ENCODE measurements at places on chromosomes 4 and X.

DNA sequence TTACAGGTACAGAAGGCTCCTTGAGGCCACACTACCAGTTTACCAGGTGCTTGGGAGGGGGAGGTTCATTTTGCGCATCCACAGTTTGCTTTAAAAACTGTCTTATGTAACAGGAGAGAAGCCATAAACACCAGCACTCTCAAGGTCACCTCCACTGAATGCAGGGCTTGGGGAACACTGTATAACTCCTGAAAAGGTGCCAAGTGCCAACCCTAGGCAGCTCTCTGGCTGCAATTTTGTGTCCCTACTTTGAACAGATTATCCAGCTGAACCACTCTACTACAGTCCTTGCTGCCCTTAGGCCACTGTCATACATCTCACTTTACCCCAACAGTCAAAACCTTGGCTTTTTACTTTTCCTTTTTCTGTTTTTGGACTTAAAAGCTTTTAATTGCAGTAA, 507.9 kb downstream of the SMARCA1 start:
- DNase-seq: no peak

DNA sequence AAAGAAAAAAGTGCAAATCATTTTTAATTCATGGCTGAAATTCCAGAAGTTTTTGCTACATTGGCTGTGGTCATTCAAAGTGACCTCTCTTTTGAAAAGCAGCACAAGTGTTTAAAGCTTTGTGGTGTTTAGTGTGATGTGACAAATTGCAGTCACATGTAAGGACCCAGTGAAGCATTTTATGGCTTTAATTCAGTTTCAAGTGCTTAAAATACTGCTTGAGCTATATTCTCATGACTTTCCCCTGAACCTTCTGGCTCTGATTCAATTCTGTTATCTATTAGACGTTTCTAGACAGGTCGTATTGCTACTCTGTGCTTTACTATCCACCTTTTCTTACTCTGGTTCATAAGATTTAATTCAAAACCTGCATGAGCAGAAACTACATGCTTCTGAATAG, 105.8 kb downstream of the FAT4 start:
- no peak for DNase-seq

- no peak for DNase-seq
These were observed 280.7 kb downstream of the BCOR start for GRCh38 chrX:39816871-39817731.

DNA sequence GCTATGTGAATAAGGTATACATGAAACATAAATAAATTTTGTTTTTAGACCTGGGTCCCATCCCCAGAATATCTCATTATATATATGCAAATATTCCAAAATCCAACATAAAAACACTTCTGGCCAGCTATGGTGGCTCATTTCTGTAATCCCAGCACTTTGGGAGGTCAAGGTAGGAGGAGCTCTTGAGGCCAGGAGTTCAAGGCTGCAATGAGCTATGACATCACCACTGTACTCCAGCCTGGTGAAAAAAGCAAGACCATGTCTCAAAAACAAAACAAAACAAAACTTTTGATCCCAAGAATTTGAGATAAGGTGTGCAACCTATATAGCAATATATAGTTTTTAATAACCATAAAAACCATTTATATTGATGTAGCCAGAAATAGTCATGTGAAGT, 5.4 kb upstream of the ADGRA3 start:
- DNase-seq: no peak

DNA sequence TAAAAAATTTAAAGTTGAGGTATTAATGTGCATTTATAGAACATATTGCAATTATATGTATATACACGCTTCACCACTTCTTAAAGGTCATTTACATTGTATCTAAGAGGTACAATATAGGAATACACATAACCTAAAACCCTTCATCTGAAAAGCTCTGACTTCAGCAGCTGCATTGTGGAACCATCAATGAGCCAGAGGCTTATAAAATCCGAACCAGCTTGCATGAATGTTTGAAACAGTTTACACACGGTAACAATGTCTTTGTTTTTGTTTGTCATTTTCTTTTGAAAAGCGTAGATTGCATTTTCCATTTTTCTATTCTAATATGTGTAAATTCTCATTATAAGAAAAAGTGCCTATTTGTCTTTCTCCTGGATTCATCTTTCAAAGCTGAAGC, 221.6 kb downstream of the DCLK2 start:
- DNase-seq: no peak

DNA sequence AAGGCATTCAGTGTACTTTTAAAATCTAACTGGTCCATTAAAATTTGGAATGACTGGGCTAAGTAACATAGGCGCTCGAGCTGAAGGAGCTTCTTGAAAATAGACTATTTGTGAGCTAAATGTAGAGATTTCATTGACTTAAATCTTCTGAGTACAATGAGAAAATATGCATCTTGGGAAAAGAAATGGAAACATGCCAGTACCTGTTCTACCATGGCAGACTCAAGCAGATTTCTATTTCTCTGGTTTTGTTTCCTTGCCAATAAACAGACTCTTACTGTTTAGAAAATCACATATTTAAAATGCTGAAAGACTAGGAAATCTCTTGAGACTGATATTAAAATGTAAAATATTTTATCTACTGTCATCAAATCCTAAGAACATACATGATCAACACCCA, 678.1 kb downstream of the FAT4 start:
- DNase-seq: no peak

DNA sequence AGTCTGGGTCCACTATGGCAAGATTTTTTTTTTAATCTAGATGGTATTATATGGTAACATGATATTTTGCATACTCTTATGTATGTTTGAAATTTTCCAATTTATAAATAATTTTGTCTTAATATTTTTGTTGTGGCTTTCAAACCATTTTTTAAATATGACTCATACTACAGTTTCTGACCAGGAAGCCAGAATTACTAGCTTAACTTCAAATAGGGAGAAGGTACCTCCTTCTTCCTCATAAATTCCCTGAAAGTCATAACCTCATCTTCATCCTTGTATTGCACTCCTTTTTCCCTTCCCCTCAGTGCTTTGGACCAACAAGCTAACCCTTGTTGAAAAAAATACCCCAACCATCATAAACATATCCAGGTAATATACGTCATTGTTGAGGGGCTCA, 21.6 kb downstream of the ARAP2 start:
- no peak for DNase-seq

DNA sequence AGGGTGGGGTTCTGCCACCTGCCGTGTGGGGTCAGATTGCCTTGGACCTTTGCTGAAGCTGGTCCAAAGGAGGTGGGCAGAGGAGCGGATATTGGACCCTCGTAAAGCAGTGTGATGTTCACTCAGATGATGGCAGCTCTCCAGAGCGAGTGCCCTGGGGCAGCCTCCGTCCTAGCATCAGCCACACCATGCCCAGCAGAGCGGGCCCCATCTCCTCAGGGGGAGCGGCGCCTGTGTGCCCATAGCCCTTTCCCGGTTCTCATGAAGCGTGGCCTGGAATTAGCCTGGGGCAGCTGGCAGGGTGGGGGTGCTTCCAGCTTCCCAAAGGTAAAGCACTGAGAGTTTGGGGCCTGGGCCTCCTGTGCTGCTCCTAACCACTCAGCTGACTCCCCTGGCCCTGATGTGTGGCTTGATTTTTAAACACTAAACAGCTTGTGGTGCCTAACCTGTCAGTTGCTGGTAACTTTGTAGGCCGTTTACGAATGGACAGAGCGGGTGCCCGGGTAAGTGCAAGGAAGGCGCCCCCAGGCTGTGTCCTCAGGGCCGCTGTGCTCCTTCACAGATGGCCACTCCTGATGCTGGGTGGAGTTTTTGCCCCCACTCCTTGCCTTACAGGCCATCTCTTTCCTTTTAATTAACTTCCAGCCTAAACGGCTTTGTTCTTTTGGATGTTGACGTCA, 36.0 kb downstream of the NOP14 start:
- no peak for DNase-seq

GRCh38 chr4:97828646-97829045, 314.6 kb downstream of the STPG2 start:
- DNase-seq: no peak

GRCh38 chrX:43949669-43950068, 23.5 kb downstream of the NDP start:
- peak; percentile 49 for DNase-seq

GRCh38 chrX:22664826-22665225, 334.9 kb upstream of the DDX53 start:
- no peak for DNase-seq

GRCh38 chr4:102216666-102217065, 128.6 kb downstream of the SLC39A8 start:
- DNase-seq: no peak

- DNase-seq: no peak
These were observed 55.1 kb upstream of the TNIP3 start for GRCh38 chr4:121219227-121219626.

DNA sequence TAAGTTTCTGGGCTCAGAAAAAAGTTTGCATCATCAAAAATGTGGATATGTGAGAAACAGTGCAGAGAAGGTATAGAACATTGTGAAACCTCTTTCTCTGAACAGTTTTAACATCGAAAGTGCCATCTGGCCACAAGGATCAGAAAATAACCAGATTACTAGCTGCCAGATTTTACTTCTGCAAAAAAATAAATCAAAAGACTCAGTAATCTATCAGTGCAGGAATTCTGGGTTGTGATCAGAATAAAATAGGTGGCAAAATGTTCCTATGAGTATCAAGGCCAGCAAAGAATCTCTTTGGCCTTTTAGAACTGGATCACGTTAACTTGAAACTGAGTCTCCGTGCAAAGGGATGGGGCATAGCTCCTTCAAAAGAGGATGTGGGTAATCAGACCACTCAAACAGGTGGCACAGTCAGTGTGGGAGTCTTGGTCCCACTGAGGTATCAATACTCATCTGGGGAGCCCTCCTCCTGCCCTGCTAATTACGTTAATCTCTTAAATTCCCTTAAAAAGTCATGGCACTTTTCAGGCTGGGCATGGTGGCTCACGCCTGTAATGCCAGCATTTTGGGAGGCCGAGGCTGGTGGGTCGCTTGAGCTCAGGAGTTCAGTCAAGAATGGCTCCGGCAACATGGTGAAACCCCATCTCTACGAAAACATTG, 26.7 kb upstream of the RBM47 start:
- DNase-seq: no peak

DNA sequence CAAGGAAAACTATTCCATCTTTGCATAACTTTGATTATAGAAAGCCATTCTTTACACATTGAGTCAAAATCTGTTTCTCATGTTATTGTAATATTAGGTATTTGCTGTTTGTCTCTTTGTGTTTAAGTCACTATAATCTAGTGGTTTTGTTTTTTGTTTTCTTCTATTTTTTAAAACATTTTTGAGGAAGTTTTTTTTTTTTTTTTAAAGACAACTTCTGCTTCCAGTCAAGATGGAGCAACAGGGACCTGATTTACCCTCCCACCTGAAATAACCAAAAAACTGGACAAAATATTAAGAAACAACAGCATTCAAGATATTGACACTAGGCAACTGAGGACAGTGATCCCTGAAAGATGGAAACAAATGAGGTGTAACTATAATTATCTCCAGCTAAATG, 18.4 kb upstream of the NSUN7 start:
- no peak for DNase-seq

- DNase-seq: no peak
These were observed 1386.6 kb downstream of the PCDH7 start for GRCh38 chr4:32106767-32107166.

DNA sequence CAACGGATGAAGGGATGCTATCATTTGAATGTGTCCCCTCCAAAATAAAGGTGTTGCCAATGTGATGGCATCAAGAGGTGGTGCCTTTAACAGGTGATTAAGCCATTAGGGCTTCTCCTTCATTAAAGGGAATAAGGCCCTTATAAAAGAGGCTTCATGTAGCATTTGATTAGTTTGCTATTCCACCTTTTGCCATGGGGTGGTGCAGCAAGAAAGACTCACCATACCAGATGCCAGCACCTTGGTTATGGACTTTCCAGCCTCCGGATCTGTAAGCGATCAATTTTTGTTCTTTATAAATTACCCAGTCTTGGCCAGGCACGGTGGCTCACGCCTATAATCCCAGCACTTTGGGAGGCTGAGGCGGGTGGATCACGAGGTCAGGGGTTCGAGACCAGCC, 7.9 kb upstream of the SLC25A43 start:
- peak; percentile 37 for DNase-seq

GRCh38 chr4:111652236-111652635, 493.0 kb upstream of the FAM241A start:
- no peak for DNase-seq

DNA sequence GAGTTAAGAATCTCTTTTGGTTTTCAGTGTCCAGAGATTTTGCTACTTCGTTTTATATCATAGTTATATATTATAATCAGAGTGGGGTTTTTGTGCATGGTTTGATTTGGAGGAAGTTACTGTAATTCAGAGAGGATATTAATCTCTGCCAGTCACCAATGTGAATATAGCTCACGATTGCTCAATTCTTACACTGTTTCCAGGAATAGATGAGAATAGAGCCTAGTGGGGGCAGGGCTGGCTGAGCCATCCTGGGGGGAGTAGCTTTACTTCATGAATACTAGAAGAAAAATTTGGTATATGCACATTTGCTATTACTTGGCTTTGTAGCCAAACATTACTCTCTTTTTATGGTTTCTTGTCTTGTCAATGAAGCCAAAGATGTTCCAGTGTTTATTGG, 60.9 kb upstream of the TRPC3 start:
- DNase-seq: no peak

DNA sequence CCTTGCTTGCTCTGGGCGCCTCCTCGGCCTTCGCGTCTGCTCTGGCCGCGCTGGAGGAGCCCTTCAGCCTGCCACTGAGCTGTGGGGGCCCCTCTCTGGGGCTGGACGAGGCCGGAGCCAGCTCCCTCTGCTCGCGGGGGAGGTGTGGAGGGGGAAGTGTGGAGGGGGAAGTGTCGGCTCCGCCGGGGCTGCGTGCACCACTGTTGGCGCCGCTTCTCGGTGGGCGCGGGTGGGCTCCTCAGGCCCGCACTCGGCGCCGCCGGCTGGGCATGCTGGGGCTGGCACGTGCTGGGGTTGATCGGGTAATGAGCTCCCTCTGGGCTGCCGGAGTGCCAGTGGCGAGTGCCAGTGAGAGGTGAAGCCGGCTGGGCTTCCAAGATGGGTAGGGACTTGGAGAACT, 116.7 kb downstream of the CPXCR1 start:
- no peak for DNase-seq

- no peak for DNase-seq
These were observed 153.8 kb upstream of the GALNT7 start for GRCh38 chr4:173014836-173015235.

DNA sequence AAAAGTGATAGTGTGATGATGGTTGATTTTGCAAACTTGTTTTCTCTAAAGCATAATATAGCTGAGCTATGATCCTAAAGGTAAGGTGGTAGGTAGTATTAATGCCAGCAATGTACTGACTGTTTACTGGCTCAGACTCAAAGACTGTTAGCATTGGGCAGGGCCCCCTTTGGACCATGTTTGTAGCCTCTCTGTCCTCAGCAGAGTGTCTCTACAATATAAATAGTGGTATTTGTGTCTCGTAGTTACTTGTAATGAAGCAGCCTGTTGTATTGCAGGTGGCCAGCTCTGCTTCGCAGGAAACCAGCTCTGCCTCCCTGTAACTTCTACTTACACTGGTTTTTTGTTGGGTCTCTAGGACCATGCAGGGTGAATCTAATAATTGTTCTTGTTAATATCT, 70.5 kb downstream of the ARHGAP10 start:
- DNase-seq: no peak

Data from activated naive CD4-positive, alpha-beta T cell treated with anti-CD3 and anti-CD28 coated beads, Interleukin-2, amount 10 ng/mL, durations not matched to agents 7 days and 5 days (primary cell).